Spinal cord (tissue), 10 donors: ENCODE measurements at places on chromosomes 7 and 10. TPM values are rescaled to one million over a fixed set of nuclear protein-coding genes. Genes with fewer than 3 reads are reported as not detected.

TAS2R16 gene
- total RNA-seq, result not detected

RADIL gene
- 7.5 TPM for total RNA-seq

PNLIPRP2 gene
- 0.22 TPM for total RNA-seq

KIF20B gene
- total RNA-seq, result 12.7 TPM

CHAT gene
- total RNA-seq, result 0.61 TPM

SPAG6 gene
- total RNA-seq, result 4.5 TPM

CDHR1 gene
- 5.4 TPM for total RNA-seq

ZNF736 gene
- total RNA-seq, result 32.3 TPM

GDF2 gene
- total RNA-seq, result not detected

MNX1 gene
- total RNA-seq, result 0.72 TPM

SMKR1 gene
- 2.4 TPM for total RNA-seq

CDK14 gene
- 126 TPM for total RNA-seq

PNLIPRP1 gene
- total RNA-seq, result not detected

CRHR2 gene
- 0.89 TPM for total RNA-seq

SPOCK2 gene
- 188 TPM for total RNA-seq

MALRD1 gene
- 7.5 TPM for total RNA-seq

- DNase-seq, result peak; percentile 28
These were observed 35.0 kb downstream of the SH3PXD2A start for GRCh38 chr10:103820101-103821062.

GRCh38 chr10:78321500-78321899 is 287.8 kb downstream of the RPS24 start:
- no peak for DNase-seq

DNA sequence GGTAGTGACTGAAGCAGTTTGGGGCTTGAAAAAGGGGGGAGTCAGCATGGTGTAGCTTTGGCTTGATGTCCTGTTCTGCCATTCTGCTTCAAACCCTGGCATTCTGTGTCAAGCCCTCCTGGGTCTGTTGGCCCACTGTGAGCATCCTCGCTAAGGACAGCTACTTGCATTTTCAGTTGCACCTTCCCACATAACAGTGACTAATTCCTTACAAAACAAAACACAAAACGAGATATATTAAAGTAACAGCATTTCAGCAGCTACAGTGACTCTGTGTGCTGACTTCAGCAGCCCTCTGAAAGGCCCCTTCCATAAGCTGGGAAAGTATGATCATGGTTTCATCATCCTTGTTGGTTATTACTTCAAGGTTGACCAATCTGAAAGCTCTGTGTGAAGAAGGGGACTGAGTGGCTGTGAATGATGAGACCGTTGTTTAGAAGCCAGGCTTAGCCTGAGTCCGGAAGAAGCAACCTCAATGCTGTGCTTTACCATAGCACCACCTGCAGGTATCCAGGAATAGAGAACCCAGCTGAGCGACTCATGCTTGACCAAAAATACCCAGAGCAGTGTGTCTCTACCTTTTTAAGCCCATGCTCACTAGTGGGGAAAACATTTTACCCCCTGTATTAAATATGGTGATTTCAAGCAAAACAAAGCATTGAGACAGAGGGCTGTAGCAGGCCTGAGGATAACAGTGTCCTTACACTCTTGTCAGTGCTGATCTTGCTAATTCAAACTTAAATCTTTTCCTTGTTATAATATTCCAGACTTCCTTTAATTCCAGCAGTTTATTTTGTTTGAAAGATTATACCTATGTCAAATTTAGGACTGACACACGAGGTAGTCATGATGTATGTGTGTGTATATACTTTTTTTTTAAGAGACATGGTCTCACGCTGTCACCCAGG is 42.6 kb upstream of the CC2D2B start:
- DNase-seq, result peak; percentile 65

DNA sequence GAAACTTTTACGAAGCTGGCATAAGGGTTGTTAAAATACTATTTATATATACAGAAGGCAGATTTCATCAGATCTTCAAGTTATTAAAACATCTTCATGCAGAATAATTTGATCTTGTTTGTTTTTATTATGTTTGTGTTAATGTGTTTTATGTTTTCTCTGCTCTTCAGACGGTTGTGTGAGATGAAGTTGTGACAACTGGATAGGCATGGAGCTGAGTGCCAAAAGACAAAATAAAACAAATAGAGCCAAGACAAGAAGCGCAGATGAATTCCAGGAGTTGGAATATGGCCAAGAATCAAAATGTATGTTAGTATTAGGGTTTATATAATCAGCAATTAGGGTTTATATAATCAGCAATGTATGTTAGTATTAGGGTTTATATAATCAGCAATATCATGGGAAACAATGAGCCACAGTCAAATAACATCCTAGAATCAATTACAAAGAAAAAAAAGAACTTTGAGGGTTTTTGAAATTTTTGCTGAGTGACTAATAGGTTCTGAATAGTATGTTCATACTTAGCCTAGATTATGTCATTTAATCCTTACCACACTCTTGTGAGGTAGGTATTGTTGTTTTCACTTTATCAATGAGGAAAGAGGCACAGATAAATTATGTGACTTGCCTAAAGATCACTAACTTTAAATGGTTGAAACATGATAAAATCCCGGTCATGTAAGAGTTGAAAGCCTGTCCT is 488.0 kb upstream of the STEAP1 start:
- DNase-seq, result no peak

GRCh38 chr10:49414496-49414895 is 18.6 kb upstream of the DRGX start:
- DNase-seq, result no peak

GRCh38 chr7:71870812-71871211 is 541.3 kb downstream of the CALN1 start:
- no peak for DNase-seq

DNA sequence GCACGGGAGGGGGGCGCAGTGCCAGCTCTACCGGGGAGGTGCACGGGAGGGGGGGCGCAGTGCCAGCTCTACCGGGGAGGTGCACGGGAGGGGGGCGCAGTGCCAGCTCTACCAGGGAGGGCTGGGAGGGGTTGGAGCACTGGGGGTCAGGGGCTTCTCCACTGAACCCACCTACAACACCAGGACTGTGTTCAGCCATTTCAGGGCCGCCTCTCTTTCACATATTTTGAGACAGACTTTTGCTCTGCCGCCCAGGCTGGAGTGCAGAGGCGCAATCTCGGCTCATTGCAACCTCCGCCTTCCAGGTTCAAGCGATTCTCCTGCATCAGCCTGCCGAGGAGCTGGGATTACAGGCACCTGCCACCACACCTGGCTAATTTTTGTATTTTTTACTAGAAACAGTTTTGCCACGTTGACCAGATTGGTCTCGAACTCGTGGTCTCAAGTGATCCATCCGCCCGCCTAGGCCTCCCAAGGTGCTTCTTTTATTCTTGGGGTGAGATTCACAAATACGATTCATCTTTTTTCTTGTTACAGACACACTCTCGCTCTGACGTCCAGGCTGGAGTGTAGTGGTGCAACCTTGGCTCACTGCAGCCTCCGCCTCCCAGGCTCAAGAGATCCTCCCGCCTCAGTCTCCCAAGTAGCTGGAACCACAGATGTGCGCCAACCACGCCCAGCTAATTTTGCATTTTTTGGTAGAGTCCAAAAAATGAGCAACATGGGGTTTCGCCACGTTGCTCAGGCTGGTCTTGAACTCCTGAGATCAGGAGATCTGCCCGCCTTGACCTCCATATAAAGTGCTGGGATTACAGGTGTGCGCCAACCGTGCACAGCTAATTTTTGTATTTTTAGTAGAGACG is 37.0 kb downstream of the ADAP1 start:
- DNase-seq, result no peak

- peak; percentile 65 for DNase-seq
These were observed 57.6 kb upstream of the ANTXRL start for GRCh38 chr10:46229144-46229563.

DNA sequence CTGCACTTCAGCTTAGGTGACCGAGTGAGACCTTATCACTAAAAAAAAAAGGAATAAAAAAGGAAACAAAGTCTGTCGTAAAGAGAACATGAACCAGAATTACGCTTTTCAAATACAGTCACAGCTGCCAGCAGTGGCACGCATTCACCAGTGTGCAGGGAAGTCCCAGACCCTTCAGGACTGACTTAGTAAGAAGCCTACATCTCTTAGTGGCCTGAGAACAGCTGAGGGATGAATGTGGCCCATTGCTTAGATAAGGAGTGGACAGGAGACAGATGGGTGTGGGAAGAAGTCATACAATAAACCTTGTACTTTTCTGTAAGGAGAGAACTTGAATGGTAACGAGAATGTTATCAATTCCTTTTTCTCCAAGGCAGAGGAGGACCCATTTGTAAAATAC is 178.5 kb downstream of the JCAD start:
- DNase-seq, result no peak

DNA sequence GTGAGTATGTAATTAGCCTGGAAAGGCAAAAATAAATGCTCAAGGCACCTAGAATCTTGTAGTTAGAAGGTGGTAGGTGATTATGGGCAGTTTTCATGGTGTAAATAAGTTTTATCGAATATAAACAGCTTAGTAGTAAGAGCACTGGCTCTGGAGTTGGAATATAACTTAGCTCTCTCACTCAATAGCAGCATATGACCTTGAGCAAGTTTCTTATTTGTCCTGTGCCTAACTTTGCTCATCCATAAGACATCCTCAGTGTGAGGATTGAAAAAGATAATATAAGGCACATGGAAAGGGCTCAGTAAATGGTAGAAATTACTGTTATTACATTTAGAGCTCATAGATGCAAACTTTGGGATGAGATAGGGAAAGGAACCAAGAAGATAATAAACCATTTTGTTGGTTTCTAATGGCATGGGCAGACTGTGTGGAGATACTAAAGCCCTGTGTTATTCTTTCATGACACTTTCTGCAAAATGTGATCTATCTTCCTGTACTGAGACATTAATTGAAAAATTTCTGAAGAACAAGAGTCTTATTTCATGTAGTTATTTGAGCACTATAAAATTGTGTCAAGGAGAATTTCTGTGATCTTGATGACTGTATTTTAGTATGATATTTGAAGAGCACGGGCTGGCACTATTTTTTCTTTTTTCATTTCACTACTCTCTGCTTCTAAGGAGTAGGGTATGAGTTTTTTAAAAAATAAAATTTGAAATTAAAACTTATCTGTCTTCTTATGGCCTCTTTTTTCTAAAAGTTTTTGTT is 3.1 kb downstream of the SLK start:
- no peak for DNase-seq

DNA sequence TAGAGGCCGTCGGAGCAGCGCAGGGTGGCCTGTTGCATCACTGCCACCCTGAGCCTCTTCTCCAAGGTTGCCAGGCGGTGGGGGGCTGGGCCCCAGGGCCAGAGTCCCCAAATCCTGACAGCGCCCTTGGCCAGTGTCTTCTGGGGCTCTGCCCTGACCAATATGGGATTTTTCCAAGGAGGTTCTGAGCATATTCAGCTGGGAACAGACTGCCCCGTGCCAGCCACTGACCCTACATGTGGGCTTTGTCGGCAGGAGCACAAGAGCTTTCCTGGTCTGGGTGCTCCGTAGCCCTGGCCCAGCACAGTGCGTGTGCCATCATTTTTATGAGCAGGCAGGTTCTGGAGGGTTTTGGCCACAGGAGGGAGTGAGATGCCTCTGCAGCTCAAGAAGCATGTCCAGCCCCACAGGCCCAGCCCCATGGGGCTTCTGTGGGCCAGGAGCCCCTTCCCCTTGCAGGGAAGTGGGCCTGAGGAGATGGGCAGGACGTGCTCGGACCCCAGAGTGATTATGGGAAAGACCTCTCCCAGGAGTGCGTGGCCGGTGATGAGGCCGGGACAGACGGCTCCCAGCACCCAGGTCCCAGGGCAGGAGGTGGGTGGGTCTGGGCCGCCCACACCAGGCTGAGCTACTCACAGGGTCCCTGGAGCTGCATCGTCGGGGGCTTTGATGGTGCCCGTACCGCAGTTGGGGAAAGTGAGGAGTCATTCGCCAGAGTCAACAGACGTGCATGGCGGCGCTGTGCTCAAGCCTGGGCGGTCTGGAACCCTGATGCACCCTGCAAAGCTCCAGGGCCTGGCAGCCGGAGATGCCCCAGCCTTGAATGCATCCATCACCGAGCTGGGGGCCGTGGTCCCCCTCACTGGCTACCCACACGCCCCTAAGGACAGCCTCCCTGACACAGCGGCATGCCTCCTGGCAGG is 66.6 kb downstream of the PWWP2B start:
- no peak for DNase-seq

DNA sequence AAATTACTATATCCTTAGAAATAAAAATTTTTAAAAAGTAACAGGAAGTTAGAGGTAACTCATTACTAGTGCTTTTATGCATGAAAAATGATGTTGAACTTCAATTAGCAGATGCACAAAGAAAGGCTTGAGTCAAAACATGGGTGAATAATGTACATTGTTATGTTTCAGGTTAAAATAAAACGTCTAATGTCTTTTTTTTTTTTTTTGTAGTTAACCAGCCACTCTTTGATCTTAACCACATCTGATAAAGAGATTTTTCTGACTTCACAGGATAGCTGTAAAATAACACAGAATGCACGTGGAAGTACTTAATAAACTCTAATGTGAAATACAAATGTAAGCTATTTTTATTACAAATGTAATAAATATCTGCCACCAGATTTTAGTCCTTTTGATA is 61.7 kb downstream of the GSAP start:
- DNase-seq, result no peak

DNA sequence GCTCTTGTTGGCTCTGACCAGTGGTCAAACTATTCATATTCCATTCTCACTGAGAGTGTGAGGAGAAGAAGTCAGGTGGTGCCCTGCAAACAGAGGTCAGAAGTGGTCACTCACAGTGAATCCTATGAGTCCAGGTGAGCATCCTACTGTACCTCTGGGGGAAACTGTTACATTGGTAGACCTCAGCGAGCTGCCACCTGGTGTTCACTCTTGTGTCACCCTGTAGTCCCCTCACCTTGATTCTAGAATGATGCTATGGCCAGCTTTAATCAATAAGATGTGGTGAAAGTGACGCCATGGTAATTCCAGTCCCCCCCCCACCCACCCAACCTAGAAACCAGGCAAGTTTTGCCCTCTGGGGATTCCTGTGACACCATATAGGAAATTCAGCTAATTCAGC is 1.2 kb upstream of the AMPH start:
- DNase-seq, result no peak

- DNase-seq, result no peak
These were observed 4.3 kb downstream of the LHPP start for GRCh38 chr10:124465777-124466488.

GRCh38 chr7:83119494-83119893 is 43.2 kb downstream of the PCLO start:
- DNase-seq, result no peak

DNA sequence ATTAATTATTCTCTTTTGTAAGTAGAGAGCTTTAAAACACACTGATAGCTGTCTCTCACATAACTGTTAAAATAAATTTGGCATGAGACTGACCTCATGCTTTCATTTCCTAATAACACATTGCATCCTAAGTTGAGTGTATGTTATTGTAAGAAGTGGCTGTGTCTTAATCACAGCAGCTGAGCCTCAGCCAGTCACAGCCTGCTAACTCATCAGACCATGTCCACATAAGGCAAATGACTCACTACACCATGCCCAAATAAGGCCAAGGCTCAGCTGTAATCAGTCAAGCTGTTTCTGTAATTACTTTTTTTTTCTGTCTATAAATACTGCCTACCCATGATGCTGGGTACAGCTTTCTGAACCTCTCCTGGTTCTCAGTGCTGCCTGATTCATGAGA is 860.9 kb downstream of the XPNPEP1 start:
- no peak for DNase-seq

GRCh38 chr10:70603449-70603801 is 884 bp upstream of the PRF1 start:
- DNase-seq, result no peak

GRCh38 chr7:5671046-5671445 is 110.4 kb downstream of the RNF216 start:
- peak; percentile 71 for DNase-seq
